ENCODE measurements at places on chromosomes 5 and 9.

GRCh38 chr9:12166518-12166917 is 526.7 kb upstream of the TYRP1 start:
- no peak for DNase-seq

DNA sequence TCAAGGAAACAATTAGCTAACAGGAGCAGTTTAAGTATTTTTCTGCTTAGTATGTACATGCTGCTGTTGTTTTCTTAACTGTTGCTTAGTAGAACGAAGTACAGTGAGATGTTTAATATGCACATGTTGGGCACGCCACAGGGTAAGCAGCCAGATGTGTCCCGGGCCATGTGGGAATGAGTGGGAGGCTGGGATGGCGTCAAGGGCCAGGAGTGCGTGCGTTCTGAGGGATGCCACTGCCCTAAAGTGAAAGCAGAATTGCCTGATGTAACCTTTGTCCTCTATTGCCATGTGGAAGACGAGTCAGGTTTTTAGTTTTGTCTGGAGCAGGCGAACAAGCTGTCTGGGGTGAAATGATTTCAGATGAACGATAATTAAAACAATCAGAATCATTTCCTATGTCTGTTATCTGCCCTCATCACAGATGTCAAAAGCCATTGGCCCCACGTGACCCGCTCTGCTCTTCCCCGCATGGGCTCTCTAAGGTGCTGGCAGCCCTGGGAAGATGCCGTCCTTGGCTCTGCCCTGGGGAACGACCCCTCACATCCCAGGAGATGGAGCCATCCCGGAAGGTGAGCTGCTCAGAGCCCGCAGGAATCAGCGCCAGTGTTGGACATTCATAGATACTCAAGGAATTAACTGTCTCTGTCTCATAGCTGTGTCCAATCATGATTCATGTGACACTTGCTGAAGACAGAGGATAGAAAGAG is 356.6 kb upstream of the IRX4 start:
- no peak for DNase-seq

- DNase-seq: no peak
Observed at GRCh38 chr9:4211806-4212205, 88.1 kb downstream of the GLIS3 start.

- no peak for DNase-seq
Observed at GRCh38 chr5:8961956-8962355, 583.9 kb downstream of the SEMA5A start.

DNA sequence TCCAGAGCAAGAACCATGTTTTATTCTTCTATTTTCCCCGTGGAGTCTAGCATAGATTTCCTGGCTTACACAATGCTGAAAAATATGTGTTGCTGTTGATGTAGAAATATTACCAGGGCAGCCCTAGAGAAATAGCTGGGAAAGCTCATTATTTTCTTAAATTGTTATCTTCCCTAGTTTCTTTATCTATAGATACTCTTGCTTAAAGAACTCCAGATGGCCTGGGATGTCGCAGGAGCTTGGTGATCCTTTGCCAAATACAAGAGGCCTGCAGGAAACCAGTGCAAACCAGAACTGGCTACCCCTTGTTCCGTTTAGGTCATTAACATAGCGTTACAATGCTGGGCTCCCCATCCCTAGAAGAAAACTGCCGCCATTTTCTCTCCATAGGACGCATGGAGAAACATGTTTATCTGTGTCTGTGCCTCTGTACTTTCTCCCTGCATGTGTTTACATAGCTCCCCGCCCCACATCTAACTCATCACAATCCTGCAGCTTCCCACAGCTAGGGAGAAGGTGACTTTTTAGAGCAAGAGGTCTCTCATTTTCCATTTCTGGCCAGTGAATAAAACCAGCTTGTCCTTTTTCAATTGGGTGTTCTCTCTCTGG is 6.4 kb downstream of the PRLR start:
- no peak for DNase-seq

- no peak for DNase-seq
Observed at GRCh38 chr9:117029341-117029740, 342.2 kb downstream of the TRIM32 start.

DNA sequence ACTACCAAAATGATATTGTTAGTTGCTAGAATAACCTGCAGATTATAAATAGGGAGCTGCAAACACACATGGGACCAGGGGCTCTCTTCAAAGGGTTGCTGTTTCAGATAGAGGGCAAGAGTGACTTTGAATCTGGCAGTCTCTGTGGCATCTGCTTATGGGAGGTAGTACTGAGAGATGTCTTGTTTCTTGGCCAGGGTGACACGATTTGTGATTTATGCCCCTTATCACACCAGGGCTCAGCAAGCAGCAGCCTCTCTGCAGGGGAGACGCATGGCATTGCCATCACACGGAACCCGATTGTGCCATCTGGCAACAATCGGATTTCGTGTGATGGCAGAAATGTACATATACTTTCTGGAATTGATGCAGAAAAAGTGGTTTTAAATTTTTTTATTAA is 615.6 kb downstream of the ZNF608 start:
- no peak for DNase-seq

DNA sequence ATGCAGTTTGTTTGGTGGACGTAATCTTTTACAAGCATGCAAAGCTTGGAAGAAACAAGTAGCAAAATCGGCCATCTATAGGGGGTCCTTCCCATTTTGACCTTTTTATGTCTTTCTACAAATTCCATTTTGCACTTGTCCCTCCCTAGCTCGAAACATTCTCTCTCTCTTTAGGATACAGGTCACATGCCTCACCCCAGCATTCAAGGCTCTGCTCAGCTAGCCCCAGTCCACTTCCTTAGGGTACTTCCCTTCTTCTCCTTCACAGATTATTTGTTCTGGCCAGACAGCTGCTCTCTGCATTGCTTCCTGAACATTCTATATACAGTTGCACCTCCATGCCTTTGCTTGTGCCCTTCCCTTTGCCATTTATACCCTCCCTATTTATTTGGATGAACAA is 31.7 kb upstream of the TRIM14 start:
- DNase-seq: no peak

DNA sequence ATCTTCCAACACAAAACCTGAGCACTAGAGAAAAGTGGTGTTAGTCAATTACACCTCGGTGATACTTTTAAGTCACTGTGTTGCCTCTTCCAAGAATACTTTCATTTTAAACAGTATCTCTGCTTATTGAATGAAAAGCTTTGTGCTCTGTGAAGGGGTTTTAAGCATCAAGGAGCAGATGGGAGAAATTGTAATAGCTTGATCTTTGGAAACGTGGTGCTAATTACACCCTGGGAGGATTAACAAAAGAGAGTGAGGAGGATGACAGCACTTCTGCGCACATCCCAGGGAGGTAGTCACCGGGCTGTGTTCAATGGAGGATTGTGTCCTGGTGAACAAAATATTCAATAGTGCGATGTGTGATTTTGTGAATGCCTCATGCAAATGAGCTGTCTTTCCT is 477.4 kb upstream of the ADAMTS16 start:
- no peak for DNase-seq

GRCh38 chr5:15995341-15996052 is 184.1 kb downstream of the MARCHF11 start:
- DNase-seq: no peak

DNA sequence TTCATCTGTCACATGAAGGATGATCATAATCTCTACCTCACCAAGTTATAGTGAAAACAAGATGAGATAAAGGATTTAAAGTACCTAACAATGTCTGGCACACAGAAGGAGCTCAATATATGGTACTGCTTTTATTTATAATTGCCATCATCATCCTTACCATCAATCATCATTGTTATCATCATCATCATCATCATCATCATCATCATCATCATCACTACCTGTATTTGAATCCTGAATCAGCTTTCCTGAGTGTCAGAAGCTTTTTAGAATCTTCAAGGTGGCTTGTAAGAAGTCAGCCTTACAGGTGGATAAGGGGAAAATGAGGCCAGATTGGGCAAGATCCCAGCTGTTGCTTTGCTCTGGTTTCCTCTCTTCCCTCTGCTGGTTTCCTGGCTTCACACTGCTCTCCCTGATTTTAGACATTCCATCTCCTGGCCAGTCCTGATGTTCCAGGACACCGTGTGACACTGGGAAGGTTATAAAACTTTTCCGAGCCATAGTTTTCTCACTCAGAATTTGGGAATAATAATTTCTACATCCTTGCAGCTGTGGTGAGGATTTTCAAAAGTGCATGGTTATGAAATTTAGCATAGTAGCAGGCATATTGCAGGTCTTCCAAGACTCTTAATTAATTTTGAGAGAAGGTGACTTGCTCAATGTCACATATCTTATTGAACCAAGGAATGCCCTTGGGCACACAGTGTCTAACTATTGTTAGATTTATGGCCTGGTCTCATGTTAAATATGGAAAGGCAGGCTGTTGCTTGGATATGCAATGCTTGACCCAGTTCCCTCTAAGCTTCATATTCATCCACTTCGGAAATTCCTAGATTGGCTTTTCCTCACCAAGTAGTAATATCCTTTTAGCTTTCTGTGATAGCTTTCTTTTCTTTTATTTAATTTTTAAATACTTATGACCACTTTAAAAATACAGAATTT is 160.7 kb downstream of the TMEM38B start:
- no peak for DNase-seq

DNA sequence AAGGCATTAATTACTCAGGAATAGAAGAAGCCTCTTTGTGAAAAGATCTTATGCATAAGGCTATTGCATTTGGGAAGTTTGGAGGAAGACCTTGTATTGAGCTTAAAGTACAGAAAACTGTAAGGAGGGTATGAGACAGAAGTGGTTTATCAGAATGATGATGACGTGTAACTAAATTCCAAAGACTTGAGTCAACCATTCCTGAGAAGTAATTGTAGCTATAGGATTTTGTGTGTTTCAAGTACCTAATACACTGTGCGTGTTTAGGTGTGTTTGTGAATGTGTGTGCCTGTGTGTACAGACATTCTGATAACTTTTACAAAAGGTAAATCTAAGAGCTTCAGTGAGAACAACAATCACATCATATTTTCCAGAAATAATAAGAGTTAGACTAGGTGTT is 46.5 kb upstream of the IRX2 start:
- no peak for DNase-seq

DNA sequence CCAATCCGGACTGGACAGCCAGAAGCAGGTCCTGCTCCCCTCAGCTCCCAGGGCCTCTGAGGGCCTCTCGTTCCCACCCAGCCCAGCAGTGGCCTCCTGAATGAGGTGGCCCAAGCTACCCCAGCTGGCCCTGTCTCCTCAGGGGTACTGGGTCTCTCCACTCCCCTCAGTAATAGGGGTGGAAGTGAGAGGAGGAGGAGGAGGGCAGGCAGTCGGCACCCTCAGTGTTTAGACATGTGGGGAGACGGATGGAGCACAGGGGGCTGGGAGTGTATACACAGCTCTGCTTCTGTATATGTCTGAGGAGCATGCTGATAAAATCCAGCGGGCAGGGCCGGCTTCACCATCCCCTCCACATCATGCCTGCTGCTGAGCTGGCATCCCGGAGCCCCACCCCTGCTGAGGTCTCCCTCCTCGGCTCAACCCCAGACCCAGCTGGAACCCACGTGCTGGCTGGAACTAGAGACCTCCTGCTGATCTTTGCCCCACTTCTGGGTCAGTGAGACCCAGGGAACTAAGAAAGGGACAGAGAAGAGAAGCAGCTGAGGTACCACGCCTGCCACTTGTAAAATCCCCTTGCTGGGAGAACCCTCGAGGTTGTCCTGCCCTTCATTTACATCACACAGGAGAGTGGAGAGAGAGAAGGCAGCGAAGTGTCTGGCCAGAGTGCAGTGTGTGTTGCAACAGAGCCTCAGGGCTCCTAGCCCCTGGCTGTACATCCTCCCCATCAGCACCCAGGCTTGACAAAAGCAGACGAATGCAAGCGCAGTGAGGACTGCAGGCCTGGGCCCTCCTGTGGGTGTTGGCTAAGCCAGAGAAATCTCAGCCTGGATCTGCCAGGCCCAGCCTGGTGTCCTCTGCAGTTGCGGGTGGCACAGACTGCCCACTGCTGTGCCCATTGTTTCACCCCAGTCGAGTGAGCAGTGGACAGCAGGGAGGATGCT is 77.5 kb downstream of the PSD2 start:
- no peak for DNase-seq

GRCh38 chr5:64526734-64527439 is 21.1 kb downstream of the RGS7BP start:
- DNase-seq: no peak

DNA sequence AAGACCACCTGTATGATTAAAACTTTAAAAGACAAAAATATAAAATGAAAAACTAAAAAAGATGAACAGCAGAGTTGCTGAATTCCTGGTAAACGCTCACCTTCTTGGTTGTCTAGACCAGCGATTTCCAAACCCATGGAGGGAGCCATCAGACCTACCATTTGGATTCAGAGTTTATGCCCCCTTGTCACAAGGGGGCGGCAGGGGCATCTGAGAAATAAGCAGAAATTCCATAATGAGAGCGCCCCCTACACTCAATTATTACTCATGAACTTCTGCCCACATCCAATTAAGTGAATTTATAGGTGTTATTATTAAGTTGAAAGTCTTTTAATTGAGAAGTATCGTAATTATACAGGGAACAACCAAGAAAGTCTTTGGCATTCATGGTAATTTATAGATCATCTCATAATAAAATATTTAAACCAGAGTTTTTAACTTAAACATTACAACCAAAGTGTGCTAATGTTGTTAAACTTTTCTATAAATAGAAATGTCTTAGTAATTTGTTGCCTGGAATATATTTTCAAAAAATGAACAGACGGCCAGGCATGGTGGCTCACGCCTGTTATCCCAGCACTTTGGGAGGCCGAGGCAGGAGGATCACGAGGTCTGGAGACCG is 35.2 kb upstream of the SPATA31C2 start:
- peak; percentile 7 for DNase-seq

DNA sequence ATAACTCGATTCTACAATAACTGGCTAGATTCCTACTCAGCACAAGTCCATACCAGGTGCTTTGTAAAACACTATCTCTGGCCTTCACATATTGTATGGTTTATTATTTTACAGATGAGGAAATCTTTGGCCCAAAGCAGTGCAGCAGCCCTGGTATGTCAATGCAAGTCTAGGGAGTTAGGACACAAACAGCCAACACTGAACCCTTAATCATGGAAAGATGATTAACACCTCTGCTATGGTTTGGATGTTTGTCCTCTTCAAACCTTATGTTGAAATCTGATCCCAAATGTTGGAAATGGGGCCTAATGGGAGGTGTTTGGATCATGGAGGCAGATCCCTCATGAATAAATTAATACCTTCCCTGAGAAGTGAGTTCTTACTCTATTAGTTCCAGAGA is 76.6 kb downstream of the MAPKAP1 start:
- no peak for DNase-seq

DNA sequence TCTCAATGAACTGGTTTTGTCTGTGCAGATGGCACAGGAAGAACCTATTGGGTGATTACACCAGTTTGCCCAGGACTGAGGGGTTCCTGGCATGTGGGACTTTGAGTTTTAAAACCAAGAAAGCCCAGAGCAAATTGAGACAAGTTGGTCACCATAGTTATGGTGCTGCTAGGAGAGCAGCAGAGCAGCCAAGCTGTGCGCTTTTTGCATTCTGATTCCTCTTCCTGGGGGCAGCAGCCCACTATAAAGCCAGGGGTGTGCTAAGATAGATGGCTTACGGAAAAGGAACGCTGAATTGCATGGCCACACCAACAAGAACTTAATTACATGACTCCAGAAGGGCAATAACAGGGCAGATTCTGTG is 49.7 kb downstream of the TIMD4 start:
- no peak for DNase-seq

- no peak for DNase-seq
Observed at GRCh38 chr5:105659396-105659795, 2011.3 kb downstream of the EFNA5 start.

- DNase-seq: peak; percentile 55
Observed at GRCh38 chr9:93003552-93004407, 54.7 kb upstream of the SUSD3 start.

Data from stimulated activated CD4-positive, alpha-beta T cell treated with anti-CD3 and anti-CD28 coated beads, Interleukin-1b, Interleukin-23, amount 100 ng/mL, for 24 hours (primary cell).